ENCODE measurements at places on chromosomes 3 and 15.

GRCh38 chr15:48800811-48801455, 9.9 kb downstream of the CEP152 start:
- peak; percentile 76 for DNase-seq

DNA sequence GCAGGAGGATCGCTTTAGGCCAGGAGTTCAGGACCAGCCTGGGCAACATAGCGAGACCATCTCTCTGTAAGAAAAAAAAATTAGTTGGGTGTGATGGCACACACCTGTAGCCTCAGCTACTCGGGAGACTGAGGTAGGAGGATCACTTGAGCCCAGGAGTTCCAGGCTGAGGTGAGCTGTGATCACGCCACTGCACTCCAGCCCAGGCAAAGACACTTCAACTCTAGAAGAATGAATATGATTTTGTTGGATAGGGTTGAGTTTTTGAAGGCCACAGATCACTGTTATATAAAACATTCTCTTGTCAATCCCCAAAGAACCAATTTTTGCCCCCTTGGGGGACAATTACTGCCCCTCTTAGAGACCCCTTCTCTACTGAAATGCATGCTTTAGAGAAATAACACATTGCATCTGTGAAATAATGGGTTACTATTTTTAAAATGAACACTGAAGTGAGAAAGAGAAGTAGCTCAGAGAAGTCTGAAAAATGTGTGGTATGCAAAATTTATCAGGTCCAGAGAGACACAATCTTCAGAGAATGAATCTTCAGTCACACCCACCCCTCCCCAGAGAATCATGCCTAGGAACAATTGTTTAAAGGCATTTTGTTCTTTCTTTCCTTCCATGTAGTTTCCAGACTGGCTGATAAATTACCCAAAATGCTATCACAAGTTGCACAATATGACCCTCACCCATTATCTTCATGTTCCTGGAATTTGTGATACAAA, 42.7 kb downstream of the METTL6 start:
- no peak for DNase-seq

DNA sequence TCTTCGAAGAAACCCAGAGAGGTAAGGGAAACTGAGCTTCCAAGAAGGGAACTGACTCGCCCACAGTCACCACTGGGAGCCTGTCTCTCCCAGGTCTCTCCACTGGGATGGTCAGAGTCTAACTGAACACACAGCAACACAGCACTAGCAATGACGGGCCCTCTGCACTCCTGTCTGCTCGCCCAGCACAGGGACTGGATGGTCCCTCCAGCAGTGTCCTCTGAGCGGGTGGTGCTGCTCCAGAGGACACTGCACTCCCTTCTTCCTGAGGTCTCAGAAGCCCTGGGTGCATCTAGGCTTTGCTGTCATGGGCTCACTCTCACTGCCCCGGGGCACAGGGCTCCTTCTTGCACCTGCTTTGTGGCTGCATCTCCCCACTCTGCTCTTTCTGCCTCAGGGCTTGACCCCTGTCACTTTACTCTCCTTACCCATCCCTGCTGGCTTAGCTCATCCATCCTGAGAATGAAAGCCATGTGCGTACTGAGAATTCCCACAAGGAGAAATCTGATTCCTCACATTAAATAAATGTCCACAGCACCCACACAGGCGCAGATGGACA, 356.6 kb downstream of the GABRG3 start:
- DNase-seq: no peak

DNA sequence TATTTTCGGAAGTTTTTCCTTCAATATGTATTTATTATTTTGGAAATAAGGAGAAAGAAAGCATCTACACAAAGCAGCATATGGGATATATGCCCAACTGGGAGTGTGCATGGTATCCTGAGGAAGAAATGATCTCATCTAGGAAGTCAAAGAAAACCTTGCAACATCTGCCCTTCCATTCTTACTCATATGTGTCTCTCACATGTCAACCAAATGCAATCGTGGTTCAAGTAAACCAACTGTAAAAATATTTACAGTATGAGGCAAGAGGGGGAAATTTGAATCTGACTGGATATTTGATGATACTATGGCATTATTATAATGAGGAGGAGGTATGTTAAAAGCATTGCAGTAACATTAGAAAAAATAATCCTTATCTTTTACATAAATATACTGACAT, 3.2 kb upstream of the SCG3 start:
- no peak for DNase-seq

- DNase-seq: peak; percentile 57
Measured at GRCh38 chr15:74954515-74954914, 2.1 kb downstream of the RPP25 start.

- DNase-seq: no peak
Measured at GRCh38 chr3:186097317-186097662, 11.6 kb downstream of the ETV5 start.

DNA sequence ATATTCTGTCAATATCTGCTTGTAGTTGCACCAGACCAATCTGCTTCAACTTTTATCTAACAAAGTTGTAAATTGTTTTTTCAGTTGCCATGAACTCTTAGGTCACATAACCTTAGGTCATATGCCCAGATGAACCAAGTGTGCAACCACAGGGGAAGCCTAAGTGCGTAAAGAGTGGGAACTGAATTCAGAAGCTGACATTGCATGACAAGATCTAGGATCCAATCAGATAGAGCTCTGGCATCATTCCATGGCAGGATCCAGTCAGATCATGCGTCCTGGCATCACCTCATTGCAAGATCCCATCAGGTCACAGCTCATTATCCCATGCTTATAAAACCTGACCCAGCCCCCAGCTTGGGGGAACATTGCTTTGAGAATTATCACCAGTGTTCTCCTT, 18.9 kb upstream of the IFT57 start:
- DNase-seq: no peak
